ENCODE measurements at places on chromosomes 4 and X.

- DNase-seq: no peak
These were observed 116.2 kb downstream of the PDE5A start for GRCh38 chr4:119512398-119512797.

GRCh38 chr4:5033281-5033841 lies 14.1 kb upstream of the CYTL1 start:
- DNase-seq: peak; percentile 78

- DNase-seq: no peak
These were observed 139.9 kb downstream of the HDX start for GRCh38 chrX:84362184-84362838.

DNA sequence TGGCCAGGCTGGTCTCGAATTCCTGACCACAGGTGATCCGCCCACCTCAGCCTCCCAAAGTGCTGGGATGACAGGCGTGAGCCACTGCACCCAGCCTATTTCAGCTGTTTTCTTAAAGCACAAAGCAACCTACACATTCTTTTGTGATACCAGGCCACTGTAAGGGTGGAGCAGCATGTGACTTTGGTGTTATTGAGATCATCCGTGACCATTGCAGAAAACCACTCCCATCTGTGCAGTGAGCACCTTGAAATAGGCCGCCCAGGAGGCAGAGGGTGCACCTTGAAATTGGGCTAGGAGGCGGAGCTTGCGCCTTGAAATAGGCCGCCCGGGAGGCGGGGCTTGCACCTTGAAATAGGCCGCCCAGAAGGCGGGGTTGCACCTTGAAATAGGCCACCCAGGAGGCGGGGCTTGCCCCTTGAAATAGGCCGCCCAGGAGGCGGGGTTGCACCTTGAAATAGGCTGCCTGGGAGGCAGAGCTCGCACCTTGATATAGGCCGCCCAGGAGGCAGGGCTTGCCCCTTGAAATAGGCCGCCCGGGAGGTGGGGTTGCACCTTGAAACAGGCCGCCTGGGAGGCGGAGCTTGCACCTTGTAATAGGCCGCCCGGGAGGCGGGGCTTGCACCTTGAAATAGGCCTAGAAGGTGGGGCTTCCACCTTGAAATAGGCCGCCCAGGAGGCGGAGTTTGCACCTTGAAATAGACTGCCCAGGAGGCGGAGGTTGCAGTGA lies 9.0 kb upstream of the SLC25A6 start:
- no peak for DNase-seq

- DNase-seq: no peak
These were observed 227.8 kb upstream of the CXXC4 start for GRCh38 chr4:104722467-104722866.

- no peak for DNase-seq
These were observed 16.0 kb downstream of the CCNQ start for GRCh38 chrX:153582896-153583295.

DNA sequence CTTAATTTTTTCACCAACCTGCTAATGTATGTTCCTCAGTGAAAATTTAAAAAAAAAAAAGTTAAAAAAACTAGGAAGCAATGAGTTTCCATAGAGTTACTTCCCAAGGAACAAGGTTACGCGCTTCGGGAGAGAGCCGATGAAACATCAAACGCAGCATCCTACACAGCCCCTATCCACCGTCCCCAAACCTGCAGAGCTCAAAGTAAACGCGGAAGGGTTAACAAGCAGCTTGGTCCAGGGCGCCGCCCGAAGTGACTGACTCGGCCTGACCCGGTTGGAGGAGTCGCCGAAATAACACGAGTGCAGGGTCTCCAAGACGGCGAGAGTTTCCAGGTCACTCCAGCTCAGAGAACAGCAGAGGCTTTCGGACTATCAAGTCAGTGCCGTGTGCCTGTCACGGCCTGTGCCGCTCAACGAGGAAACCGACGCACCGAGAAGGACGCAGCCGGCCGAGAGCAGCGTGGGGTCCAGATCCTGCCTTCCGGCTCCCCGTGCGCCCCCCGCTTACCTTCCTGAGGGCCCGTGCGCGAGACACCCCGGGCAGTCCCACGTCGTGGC lies 512 bp downstream of the NOP14 start:
- DNase-seq: peak; percentile 62

- DNase-seq: peak; percentile 27
These were observed at the start of gene CYTL1 for GRCh38 chr4:5019274-5019673. Gene CYTL1 (minus strand): TSS chr4:5019458. CDS start chr4:5019445, 13 bp downstream.

DNA sequence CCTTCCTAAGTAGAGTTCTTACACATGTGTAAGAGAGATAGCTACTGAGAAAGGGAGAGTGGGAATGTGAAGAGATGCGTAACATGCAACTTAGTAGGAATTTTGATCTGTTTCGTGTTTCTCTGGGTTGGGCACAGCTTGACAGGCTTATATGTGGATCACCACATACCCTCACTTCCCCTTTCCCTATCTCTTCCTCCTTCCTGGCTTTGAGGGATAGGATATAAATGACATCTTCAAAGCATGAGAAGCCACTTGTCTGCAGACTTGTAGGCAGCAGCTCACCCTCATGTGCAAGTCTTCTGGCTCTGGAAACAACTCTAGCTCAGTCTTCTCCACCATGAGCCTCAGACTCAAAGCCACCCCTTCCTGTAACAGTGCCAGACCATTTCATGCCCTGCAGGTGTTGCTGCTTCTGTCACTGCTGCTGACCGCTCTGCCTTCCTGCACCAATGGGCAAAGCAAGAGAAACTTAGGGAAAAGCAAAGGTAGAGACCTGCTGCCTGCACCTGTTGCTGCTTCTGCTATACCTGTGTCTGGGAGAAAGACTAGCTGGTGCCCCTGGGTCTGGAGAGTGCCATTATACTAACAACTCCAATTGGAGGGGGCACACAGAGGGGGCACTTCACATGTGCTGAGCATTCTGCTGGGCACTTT lies 5.4 kb upstream of the PF4V1 start:
- DNase-seq: no peak

GRCh38 chrX:2320580-2321327 lies 180.0 kb downstream of the DHRSX start:
- DNase-seq: no peak

- DNase-seq: no peak
These were observed 7.4 kb downstream of the ZRSR2 start for GRCh38 chrX:15797707-15798106.

GRCh38 chrX:153474718-153475117 lies 4.3 kb upstream of the HAUS7 start:
- DNase-seq: peak; percentile 69

- DNase-seq: no peak
These were observed 880.6 kb upstream of the FRG1 start for GRCh38 chr4:189060104-189060503.

DNA sequence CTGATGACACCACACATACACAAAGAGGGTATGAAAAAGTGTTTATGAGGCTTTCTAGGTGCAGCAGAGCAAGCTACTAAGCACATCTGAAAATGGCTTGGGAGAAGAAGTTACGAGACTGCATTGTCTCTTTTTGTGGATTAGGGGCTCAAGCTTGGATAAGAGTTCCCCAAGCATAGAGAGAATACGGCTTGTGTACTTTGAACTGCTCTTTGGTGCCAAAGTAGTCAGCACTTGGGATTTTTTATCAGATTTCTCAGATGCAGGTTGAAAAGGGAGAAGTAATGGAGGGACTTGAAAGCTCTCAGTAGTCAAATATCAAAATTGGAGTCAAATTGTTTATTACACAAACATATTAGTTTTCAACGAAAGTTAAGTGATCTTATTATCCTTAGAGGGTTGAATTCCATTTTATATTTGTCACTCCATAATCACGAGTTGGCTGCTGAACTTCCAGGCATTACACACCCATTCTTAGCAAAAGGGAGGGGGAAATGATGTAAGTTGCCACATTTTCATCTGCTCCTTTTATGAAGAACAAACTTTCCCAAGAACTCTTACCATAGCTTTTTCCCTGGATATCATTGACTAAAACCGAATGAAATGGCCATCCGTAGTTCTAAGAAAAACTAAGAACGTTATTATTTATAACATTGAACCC lies 1904.9 kb downstream of the PCDH7 start:
- no peak for DNase-seq

GRCh38 chr4:25144870-25145481 lies 15.3 kb downstream of the SEPSECS start:
- peak; percentile 25 for DNase-seq

DNA sequence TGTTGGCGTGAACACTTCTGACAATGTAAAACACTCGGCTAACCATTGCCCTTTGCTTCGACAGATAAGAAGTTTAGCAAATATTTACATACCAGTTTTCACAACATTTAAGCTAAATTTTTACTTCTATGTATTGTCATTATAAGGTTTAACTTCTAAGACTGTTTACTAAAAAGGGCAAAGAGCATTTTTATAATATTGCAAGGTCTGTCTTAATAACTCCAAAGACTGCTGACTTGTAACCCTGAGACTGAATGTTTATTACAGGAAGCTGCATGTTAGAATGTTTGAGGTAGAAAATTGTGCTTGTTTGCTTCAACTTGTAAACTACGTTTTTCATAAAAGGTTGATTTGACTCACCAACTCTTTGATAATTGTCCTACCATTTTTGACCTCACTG lies 213.2 kb upstream of the RPS6KA3 start:
- DNase-seq: no peak

GRCh38 chr4:95124906-95125504 lies 367.2 kb downstream of the BMPR1B start:
- peak; percentile 49 for DNase-seq

- no peak for DNase-seq
These were observed 6.5 kb upstream of the PRKG2 start for GRCh38 chr4:81221303-81222081.

- no peak for DNase-seq
These were observed 341.1 kb downstream of the IL15 start for GRCh38 chr4:141977433-141977832.

GRCh38 chr4:142556048-142556447 lies 290.1 kb downstream of the INPP4B start:
- DNase-seq: no peak

DNA sequence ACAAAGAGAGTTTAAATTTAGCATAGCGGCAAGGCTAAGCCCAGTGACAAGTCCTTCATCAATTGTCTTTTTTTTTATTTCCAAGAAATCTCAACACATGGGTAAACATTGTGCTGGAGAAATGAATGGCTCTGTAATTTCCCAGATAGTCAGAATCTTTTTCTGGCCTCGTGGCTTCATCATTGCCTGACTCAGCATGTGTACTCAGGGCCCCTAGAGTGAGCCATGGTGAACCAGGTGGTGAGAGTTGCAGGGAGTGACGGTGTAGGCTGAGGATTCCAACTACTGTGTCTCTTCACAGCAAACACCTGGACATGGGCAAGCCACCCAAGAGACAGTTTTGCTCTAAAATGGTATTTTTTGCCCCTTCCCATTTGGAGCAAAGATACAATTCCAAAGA lies 43.1 kb upstream of the UCP1 start:
- DNase-seq: no peak

DNA sequence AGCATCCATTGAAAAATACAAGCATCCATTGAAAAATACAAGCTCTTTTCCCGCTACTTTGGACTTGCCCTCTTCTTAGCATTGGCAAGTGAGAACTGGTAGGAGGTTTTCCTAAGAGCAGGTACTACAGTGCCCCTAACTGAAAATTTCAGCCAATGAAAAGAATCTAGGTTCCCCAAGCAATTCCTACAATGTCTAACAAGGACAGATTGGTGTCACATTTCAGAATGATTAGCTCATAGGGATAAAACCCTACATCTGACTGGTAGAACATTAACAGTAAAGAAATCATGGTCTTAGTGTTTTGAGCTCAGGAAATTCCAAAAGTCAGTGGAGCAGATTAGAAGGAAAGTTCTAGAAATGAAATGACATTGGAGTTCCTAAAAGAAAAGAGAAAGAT lies 68.6 kb upstream of the QRFPR start:
- DNase-seq: no peak
